CD8-positive, alpha-beta memory T cell (primary cell): ENCODE measurements at places on chromosomes 5 and 9.
A peak's percentile ranks its signal among the peaks of the same experiment; 100 is the strongest.

- no peak overlapping the region for H3K27ac ChIP-seq
- no peaks in the 10 kb centered on the region for H3K36me3 ChIP-seq
- no peaks in the 10 kb centered on the region for H3K4me1 ChIP-seq
- no peaks in the 10 kb centered on the region for H3K27me3 ChIP-seq
These were observed 54.5 kb downstream of the CFAP77 start for GRCh38 chr9:132464547-132464946.

DNA sequence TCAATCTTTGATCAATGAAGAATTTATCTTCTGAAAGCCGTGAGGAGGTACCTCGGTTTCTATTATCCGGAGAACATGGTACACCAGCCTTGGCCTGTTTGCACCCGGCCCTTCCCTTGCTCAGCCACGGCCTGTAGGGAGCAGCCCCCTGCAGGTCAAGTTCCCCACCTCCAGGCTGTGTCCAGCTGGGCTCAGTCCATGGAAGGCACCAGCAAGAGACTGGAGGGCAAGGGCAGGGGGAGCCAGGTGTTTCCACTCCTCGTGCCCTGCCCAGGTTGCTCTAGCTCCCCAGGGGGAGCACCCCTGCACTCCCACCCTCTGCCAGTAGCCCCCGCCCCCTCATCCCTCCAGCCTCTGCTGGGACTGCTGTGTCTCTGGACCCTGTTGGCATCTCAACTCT lies 87.3 kb upstream of the ADAMTS2 start:
- no peak overlapping the region for H3K4me3 ChIP-seq
- no peaks in the 10 kb centered on the region for H3K4me1 ChIP-seq
- no peak overlapping the region for H3K27ac ChIP-seq
- no peaks in the 10 kb centered on the region for H3K27me3 ChIP-seq

DNA sequence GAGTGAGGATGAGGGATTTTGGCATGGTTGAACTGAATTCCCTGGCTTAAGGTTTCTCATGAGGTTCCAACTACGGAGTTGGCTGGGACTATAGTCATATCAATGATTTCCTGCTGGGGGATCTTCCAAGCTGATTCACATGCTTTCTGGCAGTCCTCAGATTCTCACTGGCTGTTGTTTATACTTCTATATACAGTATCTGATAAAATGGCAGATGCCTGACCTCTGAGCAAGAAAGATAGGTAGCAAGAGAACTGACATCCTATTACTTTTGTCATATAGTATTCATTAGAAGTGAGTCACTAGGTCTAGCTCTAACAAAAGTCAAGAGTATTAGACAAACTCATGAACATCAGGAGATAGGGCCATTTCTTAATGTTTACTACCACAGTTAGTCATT lies 440.9 kb upstream of the EDIL3 start:
- no peaks in the 10 kb centered on the region for H3K4me1 ChIP-seq
- no peak for DNase-seq
- H3K27me3 ChIP-seq, result no peaks in the 10 kb centered on the region
- H3K27ac ChIP-seq, result no peak overlapping the region
- H3K36me3 ChIP-seq, result no peaks in the 10 kb centered on the region
- no peak overlapping the region for H3K4me3 ChIP-seq

- no peak overlapping the region for H3K4me3 ChIP-seq
- no peaks in the 10 kb centered on the region for H3K36me3 ChIP-seq
- H3K27ac ChIP-seq, result peak overlapping the region; percentile 28
- H3K27me3 ChIP-seq, result no peaks in the 10 kb centered on the region
These were observed 2.8 kb downstream of the SLC25A25 start for GRCh38 chr9:128070874-128071273.

- no peak overlapping the region for H3K4me3 ChIP-seq
- no peak for DNase-seq
- no peaks in the 10 kb centered on the region for H3K36me3 ChIP-seq
These were observed 3.2 kb downstream of the RNF208 start for GRCh38 chr9:137218754-137219271.

DNA sequence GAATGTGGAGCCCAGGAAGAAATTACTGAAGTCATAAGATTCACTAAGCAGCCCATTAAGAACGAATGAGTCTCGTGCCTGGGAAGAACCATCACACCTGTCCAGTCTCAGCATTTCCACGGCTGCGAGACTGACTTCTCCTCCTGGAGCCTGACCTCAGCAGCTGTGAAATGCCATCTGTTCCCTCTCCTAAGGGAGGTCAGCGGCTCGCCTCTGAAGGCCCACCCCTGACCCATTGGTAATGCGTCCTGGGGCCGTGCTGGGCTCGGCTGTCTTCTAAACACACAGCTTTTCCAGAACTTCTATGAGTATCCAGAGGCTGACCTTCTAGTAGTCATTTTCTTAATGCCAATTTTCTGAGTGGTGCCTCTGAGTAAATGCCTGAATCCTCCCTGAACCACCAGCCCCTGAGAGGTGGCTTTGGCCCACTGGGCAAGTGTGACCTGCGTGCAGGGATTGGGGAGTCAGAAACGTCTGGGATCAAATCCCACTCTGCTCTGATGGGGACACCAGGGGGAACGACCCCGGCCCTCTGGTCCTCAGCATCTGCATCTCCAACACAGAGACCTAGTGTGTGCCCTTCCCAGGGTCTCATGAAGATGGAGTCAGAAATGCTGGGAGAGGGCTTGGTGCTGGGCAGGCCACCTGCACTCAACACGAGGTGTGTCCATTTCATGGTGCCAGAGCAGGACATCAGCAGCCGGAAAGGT lies 5.7 kb downstream of the SLC6A3 start:
- no peak for DNase-seq
- peaks cover 13% of the 10 kb centered on the region for H3K27me3 ChIP-seq
- no peak overlapping the region for H3K4me3 ChIP-seq
- H3K27ac ChIP-seq, result no peak overlapping the region
- H3K4me1 ChIP-seq, result no peaks in the 10 kb centered on the region

DNA sequence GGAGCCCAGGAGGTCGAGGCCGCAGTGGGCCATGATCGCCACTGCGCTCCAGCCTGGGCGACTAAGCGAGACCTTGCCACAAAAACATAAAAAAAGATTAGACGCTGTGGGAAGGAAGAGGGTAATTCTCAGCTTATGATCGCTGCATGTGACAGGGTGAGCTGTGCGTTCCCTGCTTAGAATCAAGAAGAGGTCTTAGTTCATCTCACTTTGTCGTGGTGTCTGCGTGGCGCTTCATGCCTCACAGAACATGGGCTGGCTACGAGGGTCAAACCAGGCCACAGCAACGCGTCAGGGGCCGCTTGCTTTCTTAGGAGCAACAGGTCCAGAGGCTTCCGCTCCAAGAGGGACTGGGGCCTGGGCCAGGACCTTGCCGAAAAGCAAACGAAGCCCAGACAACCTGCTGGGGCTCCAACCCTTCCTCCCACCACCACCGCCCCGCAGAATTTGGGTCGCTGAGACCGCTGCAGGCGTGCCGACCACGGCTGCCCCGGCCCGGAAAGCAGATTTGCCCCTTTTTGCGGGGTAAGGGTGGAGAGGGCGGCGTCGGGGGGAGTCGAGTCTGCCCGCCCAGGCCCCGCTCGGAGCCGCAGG lies 10.0 kb upstream of the GRIN1 start:
- H3K4me1 ChIP-seq, result peaks cover 25% of the 10 kb centered on the region
- H3K27me3 ChIP-seq, result no peaks in the 10 kb centered on the region
- DNase-seq, result peak; percentile 57
- H3K4me3 ChIP-seq, result peak overlapping the region; percentile 78
- H3K27ac ChIP-seq, result peak overlapping the region; percentile 81

DNA sequence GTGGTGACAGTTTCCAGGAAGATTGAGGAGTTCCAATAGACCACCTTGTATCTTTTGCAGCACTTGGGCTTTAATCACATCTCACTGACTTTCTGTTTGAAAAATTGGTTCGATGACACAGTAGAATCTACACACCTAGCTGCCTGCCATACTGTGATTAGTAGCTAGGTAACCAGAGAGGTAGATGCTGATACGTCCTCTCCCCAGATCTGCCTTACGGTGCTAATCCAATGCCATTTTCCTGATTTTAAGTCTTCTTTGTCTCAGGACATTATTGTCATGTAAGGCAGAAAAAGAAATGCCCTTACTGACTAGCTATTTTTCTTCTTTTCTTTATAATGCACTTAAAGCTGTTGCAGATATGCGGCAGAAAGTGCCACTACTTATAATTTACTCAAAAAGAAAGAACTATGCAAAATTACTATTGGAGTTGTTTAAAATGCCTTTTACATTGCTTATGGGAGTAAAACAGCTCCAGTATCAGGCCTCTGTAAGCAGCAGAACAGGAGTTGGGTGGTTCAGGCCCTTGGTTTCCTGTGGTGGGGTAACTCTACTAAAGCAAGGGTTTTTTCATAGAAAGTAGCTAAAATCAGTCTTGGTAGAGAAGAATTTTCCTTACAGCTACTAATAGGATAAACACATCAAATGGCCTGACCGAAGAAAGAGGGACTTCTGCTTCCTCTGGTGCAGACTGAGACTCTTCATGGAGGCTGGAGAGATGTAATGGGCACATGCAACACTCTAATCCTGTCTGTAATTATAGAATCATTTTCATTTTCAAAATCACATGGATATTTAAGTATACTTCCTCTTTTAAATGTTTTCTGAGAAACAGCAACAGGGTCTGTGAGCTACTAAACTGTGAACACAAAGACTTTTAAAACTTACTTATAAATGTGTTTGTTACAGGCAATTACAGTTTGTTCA lies 177.2 kb downstream of the MAPKAP1 start:
- H3K4me1 ChIP-seq, result no peaks in the 10 kb centered on the region
- no peak for DNase-seq
- no peaks in the 10 kb centered on the region for H3K36me3 ChIP-seq
- H3K4me3 ChIP-seq, result no peak overlapping the region
- no peaks in the 10 kb centered on the region for H3K27me3 ChIP-seq

- H3K4me1 ChIP-seq, result no peaks in the 10 kb centered on the region
- no peaks in the 10 kb centered on the region for H3K27me3 ChIP-seq
- DNase-seq, result no peak
- no peaks in the 10 kb centered on the region for H3K36me3 ChIP-seq
- H3K27ac ChIP-seq, result no peak overlapping the region
These were observed 517.2 kb downstream of the CAAP1 start for GRCh38 chr9:26375448-26375847.

DNA sequence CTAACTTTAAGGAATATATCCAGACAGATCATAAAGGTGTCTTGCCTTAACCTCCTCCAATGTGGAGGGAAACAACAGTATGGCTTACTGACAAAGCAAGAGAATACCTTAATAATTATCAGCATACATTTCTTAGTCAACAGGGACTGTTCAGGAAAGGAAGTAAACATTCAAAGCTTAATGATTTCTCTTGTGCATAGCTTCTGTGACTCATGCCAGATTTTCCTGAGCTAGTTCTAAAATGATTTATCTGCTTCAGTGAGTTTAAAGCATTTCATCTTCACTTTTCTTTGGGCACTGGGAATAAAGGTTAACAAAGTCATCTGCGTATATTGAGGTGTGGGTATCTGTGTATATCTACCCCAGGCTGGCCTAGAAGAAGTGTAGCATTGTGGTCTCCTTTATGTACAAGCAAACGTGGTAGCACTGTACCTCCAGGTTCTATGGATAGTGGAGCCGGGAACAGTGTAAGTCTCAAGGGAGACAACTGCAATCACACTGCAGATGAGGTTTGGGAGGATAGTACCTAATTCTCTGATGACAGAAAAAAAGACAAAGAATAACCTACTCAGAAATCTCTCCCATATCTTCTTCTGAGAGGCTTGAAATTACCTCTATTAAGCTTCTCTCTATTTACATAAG lies 284.1 kb downstream of the HCN1 start:
- H3K27ac ChIP-seq, result no peak overlapping the region
- DNase-seq, result no peak
- no peaks in the 10 kb centered on the region for H3K36me3 ChIP-seq
- no peaks in the 10 kb centered on the region for H3K27me3 ChIP-seq
- no peaks in the 10 kb centered on the region for H3K4me1 ChIP-seq
- no peak overlapping the region for H3K4me3 ChIP-seq

DNA sequence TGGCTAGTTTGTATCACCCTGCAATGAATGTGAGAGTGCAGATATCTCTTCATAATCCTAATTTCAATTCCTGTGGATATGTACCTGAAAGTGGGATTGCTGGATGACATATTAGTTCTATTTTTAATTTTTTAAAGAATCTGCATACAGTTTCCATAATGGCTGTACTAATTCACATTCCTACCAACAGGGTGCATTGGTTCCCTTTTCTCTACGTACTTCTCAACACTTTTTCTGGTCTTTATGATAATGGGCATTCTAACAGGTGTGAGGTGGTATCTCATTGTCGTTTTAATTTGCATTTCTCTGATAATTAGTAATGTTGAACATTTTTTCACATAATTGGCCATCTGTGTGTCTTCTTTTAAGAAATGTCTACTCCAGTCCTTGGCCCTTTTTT lies 927.5 kb downstream of the DTWD2 start:
- no peaks in the 10 kb centered on the region for H3K4me1 ChIP-seq
- H3K36me3 ChIP-seq, result no peaks in the 10 kb centered on the region
- H3K4me3 ChIP-seq, result no peak overlapping the region

GRCh38 chr9:71308454-71308853 lies 187.0 kb upstream of the TRPM3 start:
- H3K36me3 ChIP-seq, result no peaks in the 10 kb centered on the region
- no peak for DNase-seq
- no peak overlapping the region for H3K4me3 ChIP-seq
- no peaks in the 10 kb centered on the region for H3K4me1 ChIP-seq

DNA sequence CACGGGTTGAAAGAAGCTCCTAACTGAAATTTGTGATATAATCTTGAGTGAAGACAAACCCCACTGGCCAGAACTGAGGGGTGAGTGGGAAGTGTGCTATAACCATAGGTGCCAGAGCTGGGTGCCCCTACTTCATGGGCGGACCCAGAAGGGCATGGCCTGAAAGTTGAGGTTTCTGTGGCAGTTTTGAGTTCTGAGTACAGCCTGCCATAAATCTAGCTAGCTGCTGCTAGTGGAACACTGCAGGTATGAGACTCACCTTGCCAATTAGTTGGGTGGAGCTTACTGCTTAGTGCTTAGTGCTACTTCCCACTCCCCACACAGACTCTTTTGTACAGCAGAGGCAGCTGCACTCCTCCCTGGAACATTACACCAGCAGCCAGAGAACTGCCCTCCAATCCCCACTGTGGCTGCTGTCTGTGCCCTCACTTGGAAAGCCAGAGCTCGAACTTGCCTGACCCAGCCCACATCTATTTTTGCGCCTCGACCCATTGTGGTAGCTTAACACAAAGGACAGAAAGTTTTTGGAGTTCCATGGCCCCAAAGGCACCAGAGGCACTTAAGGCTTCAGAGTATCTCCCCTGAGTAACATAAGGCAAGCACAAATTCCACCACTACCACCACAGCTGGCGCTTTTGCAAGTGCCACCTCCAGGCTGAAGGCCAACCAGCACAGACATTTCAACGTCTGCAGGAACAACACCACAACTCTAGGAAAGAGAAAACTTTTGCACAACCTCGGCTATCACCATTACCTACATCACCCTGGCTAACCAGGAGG lies 27.1 kb upstream of the PTGER4 start:
- peak overlapping the region; percentile 13 for H3K4me3 ChIP-seq
- no peaks in the 10 kb centered on the region for H3K36me3 ChIP-seq
- no peak for DNase-seq
- no peak overlapping the region for H3K27ac ChIP-seq
- no peaks in the 10 kb centered on the region for H3K27me3 ChIP-seq

GRCh38 chr9:115495052-115495635 lies 377.2 kb upstream of the TNC start:
- H3K4me3 ChIP-seq, result no peak overlapping the region
- no peaks in the 10 kb centered on the region for H3K36me3 ChIP-seq
- no peak for DNase-seq
- no peaks in the 10 kb centered on the region for H3K4me1 ChIP-seq
